ENCODE measurements at places on chromosomes 2 and 18. TPM values are rescaled to one million over a fixed set of nuclear protein-coding genes. Genes with fewer than 3 reads are reported as not detected.

DNA sequence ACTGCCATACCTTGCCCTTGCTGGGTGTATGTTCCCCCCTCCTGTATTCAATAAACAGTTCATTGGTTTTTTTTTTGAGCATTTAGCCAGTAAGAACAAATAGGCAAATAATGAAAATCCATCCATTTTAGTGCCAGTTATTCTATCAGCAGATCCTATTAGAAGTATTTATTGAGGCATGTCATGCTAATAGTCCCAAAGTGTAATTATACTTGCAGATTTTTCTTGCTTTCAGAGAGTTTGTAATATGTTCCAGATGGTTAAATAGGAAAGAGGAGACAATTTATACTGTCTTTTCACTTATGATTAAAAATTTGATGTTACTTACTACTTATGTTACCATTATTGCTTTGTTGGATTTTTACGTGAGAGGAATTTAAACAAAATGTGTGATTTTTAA lies 127.6 kb downstream of the NCOA1 start:
- H3K27me3 ChIP-seq: no peaks in the 10 kb centered on the region
- H3K4me1 ChIP-seq: no peaks in the 10 kb centered on the region

DNA sequence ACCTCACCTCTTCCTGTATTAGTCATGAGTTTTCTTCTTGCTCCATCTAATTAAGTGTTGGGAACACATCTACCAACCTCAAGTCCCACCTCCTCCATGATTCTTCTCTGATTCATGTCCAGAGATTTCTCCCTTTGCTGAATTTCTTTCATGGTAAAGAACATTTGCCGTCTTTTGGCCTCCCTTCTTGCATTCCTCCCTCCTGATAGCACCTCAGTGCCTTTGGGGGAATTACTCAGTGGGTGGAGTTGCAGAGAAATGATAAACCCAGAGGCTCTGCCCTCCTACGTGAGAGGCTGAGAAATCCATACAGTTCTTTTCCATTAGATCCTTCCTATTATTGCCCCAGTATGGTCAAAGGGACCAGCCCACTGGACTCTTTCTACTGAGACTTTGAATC lies 651.9 kb downstream of the SLC4A3 start:
- peak overlapping the region; percentile 62 for H3K27ac ChIP-seq
- no peaks in the 10 kb centered on the region for H3K27me3 ChIP-seq
- DNase-seq: peak; percentile 95

- H3K4me1 ChIP-seq: no peaks in the 10 kb centered on the region
- no peaks in the 10 kb centered on the region for H3K36me3 ChIP-seq
- no peak for DNase-seq
- no peaks in the 10 kb centered on the region for H3K27me3 ChIP-seq
- no peak overlapping the region for H3K4me3 ChIP-seq
- no peak overlapping the region for H3K27ac ChIP-seq
Measured at GRCh38 chr2:118232796-118233195, 144.5 kb downstream of the INSIG2 start.

DNA sequence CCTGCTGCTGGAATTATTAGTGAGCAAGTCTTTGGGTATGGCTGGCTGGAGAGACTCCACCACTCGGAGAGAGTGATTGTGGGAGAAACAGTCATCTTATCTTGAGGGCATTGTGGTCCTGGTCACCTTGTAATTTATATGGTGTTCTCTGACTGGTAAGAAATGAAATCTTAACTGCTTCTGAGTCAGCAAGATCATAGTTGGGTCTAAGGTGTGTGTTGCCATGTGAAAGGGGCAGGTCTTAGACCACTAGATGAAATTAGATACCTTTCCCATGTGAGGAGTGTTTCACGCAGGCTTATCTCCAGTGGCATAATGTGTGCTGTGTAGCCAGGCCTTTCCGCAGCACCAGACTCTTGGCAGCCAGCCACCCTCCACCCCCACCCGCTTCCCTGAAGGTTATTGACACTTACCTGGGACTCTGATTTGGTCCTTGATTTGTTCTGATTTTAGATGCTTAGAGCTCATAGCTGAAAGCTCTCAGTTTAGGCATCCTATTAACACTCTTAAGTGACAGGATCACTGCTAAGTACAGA lies 7.7 kb downstream of the MAPRE3 start:
- DNase-seq: peak; percentile 69
- H3K27ac ChIP-seq: no peak overlapping the region
- H3K27me3 ChIP-seq: no peaks in the 10 kb centered on the region
- H3K4me3 ChIP-seq: no peak overlapping the region
- H3K4me1 ChIP-seq: peaks cover 7% of the 10 kb centered on the region

- no peaks in the 10 kb centered on the region for H3K4me1 ChIP-seq
- no peak for DNase-seq
- no peaks in the 10 kb centered on the region for H3K27me3 ChIP-seq
- no peak overlapping the region for H3K4me3 ChIP-seq
- H3K27ac ChIP-seq: no peak overlapping the region
Measured at GRCh38 chr18:73220663-73221062, 352.9 kb upstream of the NETO1 start.

DNA sequence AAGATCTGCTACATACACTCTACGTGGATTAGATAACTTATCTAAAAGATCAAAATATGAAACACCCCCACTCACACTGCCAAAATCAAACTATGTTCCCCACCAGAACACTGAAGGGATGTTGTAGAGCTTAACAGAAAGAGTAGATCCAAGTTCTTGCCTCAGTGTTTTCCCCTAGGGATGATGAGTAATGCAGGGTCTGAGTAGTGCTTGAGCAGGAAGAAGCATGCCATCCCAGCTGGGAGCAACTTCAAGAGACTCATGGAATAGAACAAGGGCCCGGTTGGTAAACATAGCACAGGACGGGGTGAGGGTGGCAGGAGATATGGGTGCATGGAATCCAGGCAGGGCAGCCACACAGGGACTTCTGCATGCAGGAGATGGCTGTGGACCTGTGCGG lies 74.3 kb downstream of the SNTG2 start:
- H3K27ac ChIP-seq: no peak overlapping the region
- no peaks in the 10 kb centered on the region for H3K4me1 ChIP-seq
- no peak for DNase-seq

GRCh38 chr2:231123362-231123898 lies 1.4 kb downstream of the HTR2B start:
- peaks cover 7% of the 10 kb centered on the region for H3K4me1 ChIP-seq
- no peak overlapping the region for H3K27ac ChIP-seq
- no peaks in the 10 kb centered on the region for H3K27me3 ChIP-seq
- no peaks in the 10 kb centered on the region for H3K36me3 ChIP-seq

GRCh38 chr18:40148960-40149359 lies 1806.1 kb upstream of the PIK3C3 start:
- no peaks in the 10 kb centered on the region for H3K36me3 ChIP-seq
- no peak overlapping the region for H3K4me3 ChIP-seq
- no peaks in the 10 kb centered on the region for H3K4me1 ChIP-seq
- no peak for DNase-seq
- H3K27ac ChIP-seq: no peak overlapping the region

DNA sequence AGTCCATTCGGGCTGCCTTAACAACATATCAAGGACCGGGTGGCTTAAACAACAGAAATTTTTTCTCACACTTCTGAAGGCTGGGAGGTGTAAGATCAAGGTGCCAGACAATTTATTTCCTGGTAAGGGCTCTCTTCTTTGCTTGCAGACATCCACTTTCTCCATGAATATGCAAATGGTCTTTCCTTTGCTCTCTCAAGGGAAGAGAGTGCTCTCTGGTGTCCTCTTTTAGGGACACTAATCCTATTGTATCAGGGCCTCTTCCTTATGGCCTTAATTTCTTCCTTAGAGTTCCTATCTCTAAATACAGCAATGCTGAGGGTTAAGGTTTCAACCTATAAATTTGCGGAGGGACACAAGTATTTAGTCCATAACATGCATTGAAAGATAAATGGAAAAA lies 770.8 kb downstream of the DSC3 start:
- DNase-seq: no peak
- no peaks in the 10 kb centered on the region for H3K36me3 ChIP-seq
- no peak overlapping the region for H3K4me3 ChIP-seq
- no peaks in the 10 kb centered on the region for H3K4me1 ChIP-seq
- H3K27me3 ChIP-seq: no peaks in the 10 kb centered on the region

- H3K27ac ChIP-seq: no peak overlapping the region
- H3K4me3 ChIP-seq: no peak overlapping the region
- no peaks in the 10 kb centered on the region for H3K4me1 ChIP-seq
- no peaks in the 10 kb centered on the region for H3K36me3 ChIP-seq
- H3K27me3 ChIP-seq: no peaks in the 10 kb centered on the region
Measured at GRCh38 chr2:16336916-16337315, 328.7 kb downstream of the CYRIA start.

DNA sequence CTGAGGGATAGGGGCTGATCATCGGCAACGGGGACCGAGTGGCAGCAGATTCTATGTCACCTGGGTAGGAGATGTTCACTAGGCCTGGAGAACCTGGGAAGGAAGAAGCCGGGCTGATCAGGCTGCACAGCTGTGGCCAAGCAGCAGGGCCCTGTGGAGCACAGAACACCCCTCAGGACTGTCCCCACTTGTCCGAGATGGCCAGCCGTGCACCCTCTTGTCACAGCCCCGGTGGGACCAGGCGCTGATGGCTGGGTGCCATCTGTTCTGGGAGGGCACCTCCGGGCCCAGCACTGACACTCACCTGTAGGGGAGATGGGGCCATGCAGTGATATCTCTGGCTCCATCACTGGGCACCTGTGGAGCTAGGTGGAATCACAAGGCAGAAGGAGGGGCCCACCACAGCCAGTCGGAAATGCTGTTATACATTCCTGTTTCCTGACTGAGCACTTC lies 217.9 kb upstream of the RAB6C start:
- no peaks in the 10 kb centered on the region for H3K4me1 ChIP-seq
- H3K36me3 ChIP-seq: no peaks in the 10 kb centered on the region
- H3K27me3 ChIP-seq: no peaks in the 10 kb centered on the region

GRCh38 chr2:110994250-110994961 lies 126.3 kb upstream of the BCL2L11 start:
- H3K4me1 ChIP-seq: no peaks in the 10 kb centered on the region
- H3K27ac ChIP-seq: no peak overlapping the region
- no peaks in the 10 kb centered on the region for H3K36me3 ChIP-seq
- H3K4me3 ChIP-seq: no peak overlapping the region
- peaks cover 21% of the 10 kb centered on the region for H3K27me3 ChIP-seq

DNA sequence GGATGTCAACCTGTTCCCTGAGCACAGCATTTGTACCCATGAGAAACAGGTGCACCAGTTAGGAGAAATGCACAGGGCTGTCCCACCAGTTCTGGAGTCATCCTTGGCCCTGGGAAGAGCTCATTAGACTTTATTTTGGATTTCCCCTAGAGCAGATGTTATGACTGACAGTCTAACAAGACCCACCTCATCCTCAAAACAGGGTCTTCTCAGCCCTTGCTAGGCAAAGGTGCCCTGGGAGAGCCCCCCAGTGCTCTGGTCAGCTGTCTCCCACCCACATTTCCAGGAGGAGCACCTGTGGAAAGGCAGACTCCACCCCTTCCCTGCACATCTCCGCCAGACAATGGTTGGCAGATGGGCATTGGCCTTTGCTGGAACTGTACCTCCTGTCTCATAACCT lies 5.7 kb upstream of the SP100 start:
- no peak overlapping the region for H3K4me3 ChIP-seq
- peaks cover 18% of the 10 kb centered on the region for H3K4me1 ChIP-seq
- no peaks in the 10 kb centered on the region for H3K36me3 ChIP-seq
- H3K27ac ChIP-seq: no peak overlapping the region

DNA sequence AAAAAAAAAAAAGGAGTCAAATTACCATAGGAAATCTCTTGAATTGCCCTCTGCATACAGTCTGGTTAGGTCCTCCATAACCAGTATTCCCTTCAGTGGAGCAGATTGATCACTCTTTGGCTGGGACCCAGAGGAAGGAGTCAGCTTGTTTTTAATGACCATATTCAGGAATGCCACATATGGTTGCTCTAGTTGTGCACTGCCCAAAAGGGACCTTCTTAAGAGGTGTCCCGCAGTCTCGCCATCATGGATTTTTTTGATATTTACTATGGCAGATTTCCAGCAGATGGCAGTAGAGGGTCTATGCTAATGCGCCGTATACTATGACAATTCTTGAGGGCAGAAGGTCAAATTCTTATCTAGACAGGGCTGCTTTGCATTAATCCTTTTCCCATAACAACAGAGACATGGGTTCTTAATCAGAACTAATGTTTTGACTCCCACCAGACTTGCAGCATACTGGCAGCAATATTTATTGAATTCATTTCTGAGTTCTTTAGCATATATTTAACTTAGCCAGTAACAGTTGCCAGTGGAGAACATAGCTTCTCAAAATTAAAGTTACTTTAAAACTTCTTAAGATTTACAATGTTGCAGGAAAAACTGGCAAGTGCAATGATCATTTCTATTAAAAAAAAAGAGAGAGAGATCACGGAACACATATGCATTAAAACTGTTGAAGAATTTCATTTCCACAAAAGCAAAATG lies 31.8 kb upstream of the INPP4A start:
- DNase-seq: peak; percentile 20
- H3K36me3 ChIP-seq: no peaks in the 10 kb centered on the region
- H3K27me3 ChIP-seq: peaks cover 5% of the 10 kb centered on the region
- no peak overlapping the region for H3K27ac ChIP-seq
- H3K4me3 ChIP-seq: no peak overlapping the region

DNA sequence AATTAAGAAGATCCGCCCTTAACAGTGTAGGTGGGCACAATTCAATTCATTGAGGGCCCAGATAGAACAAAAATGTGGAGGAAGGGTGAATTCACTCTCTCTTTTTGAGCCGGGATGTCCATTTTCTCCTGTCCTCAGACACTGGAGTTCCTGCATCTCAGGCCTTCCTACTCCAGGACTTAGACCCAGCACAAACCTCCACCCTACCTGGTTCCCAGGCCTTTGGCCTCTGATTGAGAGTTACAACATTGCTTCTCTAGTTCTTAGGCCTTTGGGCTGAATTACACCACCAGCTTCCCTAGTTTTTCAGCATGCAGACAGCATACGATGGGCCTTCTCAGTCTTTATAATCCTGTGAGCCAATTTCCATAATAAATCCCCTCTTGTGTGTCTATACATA lies 87.8 kb upstream of the TMEM17 start:
- H3K27ac ChIP-seq: no peak overlapping the region
- no peaks in the 10 kb centered on the region for H3K27me3 ChIP-seq
- DNase-seq: no peak
- no peak overlapping the region for H3K4me3 ChIP-seq

The CDCA7 gene
- 4.6 TPM for total RNA-seq

The KLF11 gene
- 9.6 TPM for total RNA-seq

The TRAF3IP1 gene
- 17.8 TPM for total RNA-seq

The DOCK10 gene
- 7.7 TPM for total RNA-seq

The UPP2 gene
- total RNA-seq: not detected

The NYAP2 gene
- total RNA-seq: 0.19 TPM

The ERCC3 gene
- total RNA-seq: 33.1 TPM

The FNDC4 gene
- 6.9 TPM for total RNA-seq

The STEAP3 gene
- total RNA-seq: 38.8 TPM

The DSG1 gene
- 0.05 TPM for total RNA-seq

The TSPYL6 gene
- total RNA-seq: not detected

The ITGA4 gene
- total RNA-seq: 23.5 TPM

Data from astrocyte (in vitro differentiated cells and primary cell).